ENCODE measurements at places on chromosomes 7 and 10.

DNA sequence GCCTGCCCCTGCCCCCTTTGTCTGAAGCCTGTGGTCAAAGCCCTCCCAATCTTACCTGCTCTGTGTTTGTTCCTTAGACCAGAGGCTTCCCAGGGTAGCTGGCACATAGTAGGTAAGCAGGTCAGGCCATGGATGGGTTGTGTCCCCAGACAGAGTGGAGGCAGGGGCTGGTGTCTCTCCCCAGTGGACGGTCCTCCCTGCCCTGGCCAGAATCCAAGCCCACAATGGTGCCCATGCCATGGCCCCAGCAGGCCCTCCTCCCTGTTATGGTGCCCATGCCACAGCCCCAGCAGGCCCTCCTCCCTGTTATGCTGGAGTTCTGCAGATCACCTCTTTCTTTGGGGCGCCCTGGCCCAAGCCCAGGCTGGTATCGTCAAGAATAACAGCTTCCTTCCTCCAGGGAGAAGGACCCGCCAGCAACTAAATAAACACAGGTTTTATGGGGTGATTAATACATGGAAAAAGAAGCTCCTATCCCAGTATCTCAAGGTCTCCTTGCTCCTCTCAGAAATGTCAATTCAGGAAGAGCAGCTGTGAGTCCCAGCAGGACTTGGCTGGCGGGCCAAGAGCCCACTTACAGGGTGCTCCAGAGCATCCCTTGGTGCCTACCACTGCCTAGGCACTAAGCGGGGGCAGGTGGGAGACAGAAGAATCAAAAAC is 82.0 kb downstream of the NEURL1 start:
- DNase-seq, result no peak

GRCh38 chr10:78516756-78517155 is 483.1 kb downstream of the RPS24 start:
- no peak for DNase-seq

DNA sequence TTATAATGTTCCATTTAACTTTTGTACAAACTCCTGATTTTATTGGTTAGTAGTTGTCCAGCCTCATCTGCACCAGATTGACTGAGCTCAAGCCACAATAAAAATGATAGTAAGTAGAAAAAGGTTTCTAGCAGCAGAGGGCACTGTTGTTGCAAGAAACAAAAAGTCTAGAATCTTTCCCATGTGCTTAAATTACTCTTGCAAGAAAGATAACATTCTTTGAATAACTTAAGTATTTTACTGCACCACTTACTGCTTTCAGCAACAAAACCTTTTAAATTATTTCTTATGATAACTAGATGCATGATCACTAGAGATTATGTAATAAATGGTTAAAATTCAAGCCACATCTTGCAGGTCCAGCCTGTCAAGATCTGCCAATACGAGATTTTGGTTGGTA is 27.0 kb downstream of the LMOD2 start:
- peak; percentile 61 for DNase-seq

- peak; percentile 60 for DNase-seq
These were observed 9.1 kb upstream of the ZYX start for GRCh38 chr7:143372070-143372469.

DNA sequence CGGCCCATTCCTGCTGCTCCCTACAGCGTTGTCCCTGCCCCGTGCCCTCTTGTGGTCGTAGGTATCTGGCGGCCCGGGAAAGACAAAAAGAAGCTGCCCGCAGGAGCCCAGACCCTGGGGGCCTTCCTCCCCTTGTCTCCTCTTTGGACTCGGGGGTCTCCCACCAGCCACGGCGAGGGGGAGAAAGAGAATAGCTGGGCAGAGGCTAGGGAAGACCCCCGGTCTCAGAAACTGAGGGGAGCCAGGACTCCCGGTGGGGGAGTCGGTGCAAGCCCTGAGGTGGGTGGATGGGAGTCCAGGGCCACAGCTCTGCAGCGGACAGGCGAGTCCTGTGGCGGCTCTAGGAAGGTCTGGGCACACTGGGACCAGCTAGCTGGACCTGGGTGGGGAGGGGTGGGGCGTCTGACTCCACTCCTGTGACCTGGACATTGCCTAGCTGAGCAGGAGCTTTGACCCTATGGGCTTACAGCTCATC is 1.3 kb upstream of the SH2D4B start:
- no peak for DNase-seq
